Stimulated activated CD4-positive, alpha-beta T cell treated with anti-CD3 and anti-CD28 coated beads, Interleukin-1b, Interleukin-23, amount 100 ng/mL, for 48 hours (primary cell): ENCODE measurements at places on chromosomes 11 and 22.

- no peak for DNase-seq
Measured at GRCh38 chr11:23404225-23405160, 544.2 kb upstream of the CCDC179 start.

DNA sequence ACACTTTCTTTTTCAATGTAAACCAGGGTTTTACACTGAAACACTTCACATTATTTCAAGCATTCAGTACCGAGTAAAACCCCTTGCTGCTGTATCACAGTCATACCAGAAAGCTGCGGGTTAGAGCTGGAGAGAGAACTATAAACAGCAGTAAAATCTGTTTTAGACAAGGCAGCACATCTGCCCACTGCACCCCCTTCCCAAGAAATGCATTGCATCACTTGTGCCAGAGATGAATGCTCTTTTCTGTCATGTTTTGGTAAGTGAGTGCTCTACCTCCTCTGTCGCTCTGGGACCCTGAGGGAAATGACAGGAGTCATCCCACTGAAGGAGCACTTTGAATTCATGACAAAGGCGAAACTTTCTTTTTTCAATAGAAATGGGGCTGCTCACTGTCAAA, 107.2 kb downstream of the MAML2 start:
- peak; percentile 84 for DNase-seq

DNA sequence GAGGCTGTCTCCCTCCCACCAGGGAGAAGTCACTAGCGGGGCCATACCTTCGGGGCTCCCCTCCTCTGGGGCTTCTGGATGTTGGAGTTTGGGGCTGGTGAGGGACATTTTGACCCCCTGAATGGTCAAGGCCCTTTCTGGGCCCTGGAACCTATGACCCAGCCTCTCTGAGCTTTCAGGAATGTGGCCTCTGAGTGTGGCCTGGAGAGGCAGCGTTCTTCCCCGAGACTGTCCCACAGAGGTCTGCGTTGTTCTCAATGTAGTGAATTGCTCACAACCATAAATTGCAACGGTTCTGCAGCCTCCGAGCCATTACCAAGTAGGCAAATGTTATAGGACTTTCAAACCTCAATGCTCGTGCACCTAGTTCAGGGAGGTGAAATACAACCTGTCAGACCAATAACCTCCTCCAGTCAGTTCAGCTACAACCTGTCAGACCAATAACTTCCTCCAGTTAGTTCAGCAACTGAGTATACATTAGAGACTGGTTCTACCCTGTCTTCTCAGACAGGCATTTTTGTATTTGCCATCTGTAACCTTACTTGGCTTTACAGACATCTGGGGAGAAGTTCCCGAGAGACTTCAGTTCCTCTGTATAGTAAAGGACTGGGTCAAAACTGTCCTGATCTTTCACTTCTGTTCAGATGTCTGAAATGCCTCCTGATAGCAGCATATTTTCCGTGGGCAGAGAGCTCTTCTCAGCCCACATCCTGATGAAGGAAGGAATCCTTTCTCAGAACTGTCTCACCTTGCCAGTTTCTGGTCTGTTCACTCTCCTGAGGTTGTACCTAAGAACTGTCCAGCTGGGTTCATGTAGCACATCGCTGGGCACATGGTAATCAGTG, 34.2 kb downstream of the MICAL2 start:
- no peak for DNase-seq

DNA sequence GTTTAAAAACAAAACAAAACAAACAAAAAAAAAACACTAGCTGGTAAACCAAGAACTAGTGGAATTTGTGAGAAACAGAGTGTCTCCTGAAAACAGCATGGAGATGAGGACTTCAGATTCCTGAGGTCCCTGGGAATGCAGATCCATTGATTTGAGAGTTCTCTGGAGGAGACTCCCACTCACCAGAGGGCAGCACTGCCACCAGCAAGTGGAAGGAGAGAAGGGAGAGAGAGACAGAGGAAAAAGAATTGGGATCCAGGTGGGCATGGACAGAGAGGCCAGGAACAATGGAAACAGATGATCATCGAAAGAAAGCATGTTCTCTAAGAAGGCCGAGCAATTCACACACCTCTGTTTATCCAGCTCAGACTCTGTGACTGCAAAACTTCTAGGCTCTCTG, 31.8 kb downstream of the ETS1 start:
- no peak for DNase-seq

DNA sequence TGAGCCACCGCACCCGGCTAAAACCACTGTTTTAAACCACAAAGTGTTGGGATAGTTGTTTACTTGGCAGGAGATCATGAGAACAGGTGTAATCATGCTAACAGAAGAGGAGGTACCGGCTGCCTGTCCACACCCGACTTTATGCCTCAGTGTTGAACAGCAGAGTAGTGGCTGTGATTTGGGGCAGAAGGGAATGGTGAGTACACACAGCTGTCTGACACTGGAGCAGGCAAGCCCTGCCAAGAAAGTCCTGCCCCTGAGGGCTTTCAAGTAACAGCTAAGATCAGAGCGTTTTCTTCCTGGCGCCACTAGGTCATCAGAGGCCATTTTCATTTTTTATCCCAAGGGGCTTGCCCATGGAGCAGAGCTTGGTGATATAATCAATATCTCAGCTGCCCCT, 8.1 kb downstream of the CDKN1C start:
- DNase-seq: no peak
